Kidney tubule cell (primary cell): ENCODE measurements at places on chromosomes 13 and 19.

DNA sequence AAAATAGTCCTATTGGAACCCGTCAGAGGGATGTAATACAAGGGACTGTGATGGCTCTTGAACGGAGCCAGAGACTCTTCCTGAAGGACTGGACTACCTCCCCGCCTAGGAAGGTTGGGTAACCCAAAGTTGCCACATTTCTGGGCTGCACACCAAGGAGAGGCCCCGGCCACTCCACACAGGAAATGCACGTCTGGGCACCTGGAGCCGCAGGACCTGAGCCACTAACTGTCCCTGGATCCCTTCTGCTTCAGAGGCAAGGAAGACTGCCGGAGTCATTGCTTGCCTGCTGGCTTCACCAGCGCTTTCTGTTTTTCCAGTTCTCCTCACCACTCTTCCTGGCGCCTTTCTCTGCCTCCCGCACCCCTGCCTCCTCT, 1.2 kb upstream of the FLT1 start:
- DNase-seq: no peak

DNA sequence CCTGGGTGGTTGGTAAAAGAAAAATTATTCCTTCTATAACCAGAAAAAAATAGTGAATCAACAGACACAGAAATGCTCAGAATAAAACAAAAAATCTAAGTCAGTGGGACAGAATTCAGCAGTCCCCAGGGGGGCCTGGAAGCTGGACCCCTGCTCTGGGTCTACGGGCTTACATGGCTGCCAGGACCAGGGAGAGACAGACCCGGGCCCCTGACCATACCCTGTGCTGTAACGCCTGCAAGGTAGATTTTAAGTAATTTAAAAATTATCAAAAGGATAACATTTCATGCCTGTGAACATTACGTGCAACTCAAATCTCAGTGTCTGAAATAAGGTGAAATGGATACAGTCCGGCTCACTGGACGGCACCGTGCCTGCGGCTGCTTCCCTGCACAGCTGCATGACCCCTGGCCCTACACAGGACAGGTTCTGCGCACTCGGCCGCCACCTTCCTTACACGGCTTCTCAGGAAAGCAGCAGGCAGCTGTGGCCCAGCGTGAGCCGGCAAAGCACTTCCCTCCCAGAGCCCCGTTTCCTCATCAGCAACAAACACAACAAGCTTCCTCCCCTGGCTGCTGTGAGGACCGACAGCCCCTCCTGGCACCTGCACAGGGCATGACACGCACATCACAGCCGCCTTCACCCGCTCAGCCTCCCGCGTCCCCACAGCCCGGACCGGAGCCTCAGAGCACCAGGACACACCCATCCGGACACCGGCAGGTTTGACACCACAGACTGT, 22.2 kb downstream of the RASA3 start:
- DNase-seq: no peak

GRCh38 chr13:83449668-83450395, 432.4 kb downstream of the SLITRK1 start:
- DNase-seq: peak; percentile 30

DNA sequence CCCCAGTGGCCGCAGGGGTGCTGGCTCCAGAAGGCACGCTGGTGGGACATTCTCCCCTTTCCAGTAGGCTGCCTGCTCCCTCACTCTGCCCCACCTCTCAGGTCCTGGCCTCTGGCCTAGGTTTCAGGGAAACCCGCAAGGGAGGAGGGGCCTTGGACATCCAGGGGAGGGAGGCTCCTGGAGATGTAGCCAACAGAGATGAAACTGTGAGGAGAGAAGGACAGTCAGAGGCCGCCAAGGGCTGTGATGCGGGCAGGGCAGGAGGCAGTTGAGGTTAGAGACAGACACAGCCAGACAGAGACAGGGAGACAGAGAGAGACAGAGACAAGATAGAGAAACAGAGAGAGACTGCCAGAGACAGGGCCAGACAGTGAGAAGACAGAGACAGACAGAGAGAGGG, 127.7 kb downstream of the UQCRFS1 start:
- no peak for DNase-seq

DNA sequence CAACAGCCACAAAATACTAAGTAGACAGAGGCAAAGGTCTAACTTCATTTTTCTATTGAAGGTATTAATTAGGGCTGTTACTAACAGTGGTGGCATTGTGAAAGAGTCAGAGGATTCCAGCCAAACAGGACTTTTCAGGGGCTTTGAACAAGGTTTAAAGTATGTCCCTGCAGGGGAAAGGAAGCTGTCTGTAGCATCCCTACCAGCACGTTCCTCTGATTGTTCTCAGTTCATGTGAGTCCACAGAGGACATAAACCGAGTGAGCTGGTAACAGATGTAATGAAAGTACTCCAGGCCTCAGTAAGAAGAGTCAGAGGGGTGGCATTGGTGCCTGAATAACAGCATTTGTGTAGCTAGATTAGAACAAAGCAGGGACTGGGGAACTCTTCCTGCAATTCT, 15.3 kb upstream of the SPATA13 start:
- DNase-seq: no peak

DNA sequence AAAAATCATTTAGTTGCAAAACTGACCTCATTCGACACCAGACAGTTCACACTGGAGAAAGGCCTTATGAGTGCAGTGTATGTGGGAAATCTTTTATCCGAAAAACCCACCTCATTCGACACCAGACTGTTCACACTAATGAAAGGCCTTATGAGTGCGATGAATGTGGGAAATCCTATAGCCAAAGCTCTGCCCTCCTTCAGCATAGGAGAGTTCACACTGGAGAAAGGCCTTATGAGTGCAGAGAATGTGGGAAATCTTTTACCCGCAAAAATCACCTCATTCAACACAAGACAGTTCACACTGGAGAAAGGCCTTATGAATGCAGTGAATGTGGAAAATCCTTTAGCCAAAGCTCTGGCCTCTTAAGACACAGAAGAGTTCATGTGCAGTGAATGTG, 7.1 kb upstream of the ZNF134 start:
- no peak for DNase-seq

DNA sequence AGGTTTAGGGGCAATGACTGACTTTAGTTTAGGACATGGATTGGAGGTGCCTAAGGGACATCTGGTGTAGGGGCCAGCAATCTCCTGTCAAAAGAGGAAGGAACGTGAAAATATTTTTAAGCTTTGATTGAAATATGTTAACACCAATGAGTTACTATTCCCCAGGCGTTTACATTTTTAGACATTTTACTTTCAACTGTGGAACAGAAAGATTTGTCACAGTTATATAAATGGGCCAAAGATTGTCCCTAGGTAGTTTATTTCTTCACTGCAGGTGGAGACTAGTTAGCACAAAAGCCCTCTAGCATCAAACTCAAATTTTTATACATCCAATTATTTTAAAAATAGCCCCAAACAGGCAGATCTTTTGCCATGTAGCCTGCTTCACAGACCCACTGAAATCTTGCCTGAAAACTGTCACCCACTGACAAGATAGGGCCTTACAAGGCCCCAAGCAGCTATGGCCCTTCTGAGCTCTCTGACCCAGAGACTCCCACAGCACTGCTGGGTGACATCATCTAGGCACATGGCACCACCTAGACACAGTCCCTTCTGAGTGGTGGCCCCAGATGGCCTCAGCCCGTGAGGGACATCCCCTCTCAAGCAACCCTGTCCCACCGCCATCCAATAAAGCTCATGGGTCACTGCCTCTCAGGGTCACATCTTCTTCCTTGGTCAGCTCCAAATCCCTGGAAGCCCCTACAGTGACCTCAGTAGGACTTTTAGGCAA, 64.8 kb upstream of the DOCK9 start:
- DNase-seq: no peak

DNA sequence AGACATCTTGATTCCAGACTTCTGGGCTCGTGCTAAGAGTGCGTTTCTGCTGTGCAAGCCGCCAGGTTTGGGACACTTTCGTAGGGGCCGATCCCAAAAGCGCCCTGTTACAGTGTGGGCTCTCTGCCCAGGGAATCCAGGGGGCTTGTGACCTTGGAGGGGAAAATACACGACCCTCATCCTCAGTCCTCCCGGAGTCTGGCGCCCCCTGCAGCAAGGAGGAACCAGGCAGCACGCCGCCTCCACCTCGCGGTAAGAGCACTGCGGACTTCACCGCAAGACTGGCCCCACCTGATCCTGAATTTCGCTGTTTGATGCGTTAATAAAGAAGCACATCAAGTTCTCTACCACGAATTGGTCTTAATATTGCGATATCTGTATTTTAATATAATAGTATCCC, 5.2 kb downstream of the POLRMT start:
- DNase-seq: no peak

- DNase-seq: no peak
Observed at GRCh38 chr13:26054896-26055295, 3.1 kb upstream of the SHISA2 start.

DNA sequence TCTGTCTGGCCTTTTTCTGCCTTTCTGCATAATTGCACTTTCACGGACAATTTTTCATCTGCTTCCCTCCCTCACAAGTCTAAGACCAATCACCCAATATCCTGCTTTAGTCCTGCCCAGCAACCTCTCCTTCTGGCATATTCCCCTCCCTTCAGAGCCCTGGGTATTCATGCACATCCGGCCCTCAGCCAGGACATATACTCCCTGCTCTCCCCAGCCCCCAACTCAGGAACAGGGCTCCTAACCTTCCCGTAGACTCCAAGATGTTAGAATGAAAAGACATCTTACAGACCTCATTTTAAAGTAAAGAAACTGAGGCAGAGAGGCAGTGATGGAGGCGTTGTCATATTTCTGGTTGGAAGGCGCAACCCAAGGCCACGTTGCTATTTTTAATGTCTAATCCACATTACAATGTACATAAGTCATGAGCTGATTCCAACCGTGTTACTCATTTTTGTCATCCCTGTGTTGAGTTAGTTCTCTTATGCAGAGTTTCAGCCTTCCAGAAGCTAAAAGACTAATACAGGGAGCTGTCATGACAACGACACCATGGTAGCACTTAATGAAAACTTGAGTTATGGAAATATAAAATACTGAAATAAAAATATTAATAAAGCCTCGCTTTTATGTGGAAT, 209.2 kb downstream of the TSHZ3 start:
- peak; percentile 94 for DNase-seq

GRCh38 chr13:84191139-84191538, 308.9 kb upstream of the SLITRK1 start:
- no peak for DNase-seq

DNA sequence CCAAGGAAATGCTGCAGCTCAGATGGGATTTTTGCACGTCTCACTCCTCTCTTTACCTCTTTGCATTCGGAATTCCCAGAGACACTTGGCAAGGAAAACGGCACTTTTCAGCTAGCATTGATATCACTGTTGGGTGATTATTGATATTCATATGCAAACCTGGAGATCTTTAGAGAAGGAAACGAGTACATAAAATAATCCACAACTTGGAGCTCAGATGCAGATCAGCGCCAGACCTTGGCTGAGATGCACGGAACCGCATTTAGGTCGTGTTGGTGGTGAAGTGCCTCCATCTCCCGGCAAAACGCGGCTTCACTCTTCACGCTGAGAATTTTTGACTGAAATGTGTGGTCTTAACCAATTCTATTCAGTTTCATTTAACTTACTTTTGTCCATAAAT, 77.2 kb upstream of the ARHGEF7 start:
- no peak for DNase-seq

- no peak for DNase-seq
Observed at GRCh38 chr13:79282976-79283375, 123.1 kb downstream of the RBM26 start.

DNA sequence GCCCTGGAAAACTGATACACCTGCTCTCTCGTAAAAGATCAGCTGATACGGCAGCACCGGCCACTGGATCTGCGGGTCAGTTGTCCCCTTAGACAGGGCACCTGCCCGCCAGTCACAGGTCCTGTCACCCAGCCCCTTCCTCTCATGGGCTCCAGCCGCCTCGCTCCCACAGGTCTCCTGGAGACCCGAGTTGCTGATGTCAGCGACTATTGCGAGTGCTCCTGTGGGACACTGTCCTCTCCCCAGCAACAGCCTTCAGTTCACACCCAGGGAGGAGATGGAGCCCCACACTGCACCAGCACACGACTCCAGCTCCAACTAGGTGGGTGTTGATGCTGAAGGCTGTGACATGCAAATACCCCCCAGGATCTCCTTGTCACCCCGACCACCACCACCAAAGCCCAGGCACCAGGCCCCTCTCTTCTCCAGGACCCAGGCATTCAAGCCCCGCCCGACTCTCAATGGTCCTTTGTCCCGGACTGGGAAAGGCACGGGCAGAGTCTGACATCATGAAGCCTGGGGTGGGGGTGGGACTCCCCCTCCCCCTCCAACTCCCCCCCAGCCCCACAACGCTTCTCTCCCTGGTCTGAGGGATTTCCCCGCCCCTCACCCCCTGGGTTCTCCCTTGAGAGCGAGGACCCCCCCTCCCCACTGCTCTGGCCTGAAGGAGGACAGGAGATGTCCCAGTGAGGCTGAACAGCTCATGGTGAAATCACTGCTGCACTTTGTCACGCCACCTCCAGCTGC, 1.4 kb upstream of the MAG start:
- DNase-seq: no peak

DNA sequence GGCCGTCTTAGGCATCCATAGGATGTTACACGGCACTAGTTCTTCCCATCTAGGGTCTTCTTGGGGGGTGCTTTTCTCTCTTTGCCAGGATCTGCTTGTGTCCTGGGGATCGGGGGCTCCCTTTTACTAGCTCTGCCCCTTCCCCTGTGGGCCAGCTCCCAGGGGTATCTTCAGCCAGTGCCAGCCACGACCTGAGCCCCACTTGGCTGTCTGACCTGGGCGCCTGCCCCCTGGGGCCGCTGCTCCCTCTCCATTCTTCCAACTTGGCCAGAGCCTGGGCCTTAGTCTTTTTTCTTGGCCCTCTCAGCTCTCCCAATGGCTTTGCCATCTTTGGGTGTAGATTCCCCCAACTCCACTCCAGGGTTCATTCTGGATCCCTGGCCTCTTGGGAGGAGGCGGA, 3.1 kb downstream of the PRKACA start:
- no peak for DNase-seq

GRCh38 chr13:93736081-93736480, 509.5 kb downstream of the GPC6 start:
- no peak for DNase-seq

DNA sequence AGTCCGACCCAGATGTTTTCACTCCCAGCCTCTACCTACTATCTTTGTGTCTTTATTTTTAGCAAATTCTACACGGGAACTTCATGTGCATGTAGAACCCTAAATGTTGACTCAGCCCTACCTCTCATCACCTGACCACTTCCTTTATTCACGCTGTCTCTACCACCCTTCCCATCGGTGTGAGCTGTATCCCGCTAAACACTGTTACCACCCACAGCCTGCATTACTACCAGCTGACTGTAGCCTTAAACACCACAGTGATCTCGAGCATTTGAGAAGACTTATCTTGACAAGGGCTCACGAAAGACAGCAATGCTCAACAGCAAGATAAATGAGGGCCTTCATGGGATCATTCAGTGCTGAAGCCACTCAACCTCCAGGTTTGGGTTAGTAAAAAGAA, 15.1 kb downstream of the NCR1 start:
- DNase-seq: no peak

- no peak for DNase-seq
Observed at GRCh38 chr19:579842-580155, 7.4 kb downstream of the BSG start.
